Activated CD8-positive, alpha-beta memory T cell treated with anti-CD3 and anti-CD28 coated beads for 4 hours (primary cell): ENCODE measurements at places on chromosomes 6 and 20.

GRCh38 chr20:64232794-64233193, 22.8 kb upstream of the PCMTD2 start:
- no peak for DNase-seq

GRCh38 chr6:4756247-4756646, 20.0 kb upstream of the CDYL start:
- DNase-seq = no peak

GRCh38 chr6:9405369-9405768, 970.0 kb upstream of the SLC35B3 start:
- no peak for DNase-seq

DNA sequence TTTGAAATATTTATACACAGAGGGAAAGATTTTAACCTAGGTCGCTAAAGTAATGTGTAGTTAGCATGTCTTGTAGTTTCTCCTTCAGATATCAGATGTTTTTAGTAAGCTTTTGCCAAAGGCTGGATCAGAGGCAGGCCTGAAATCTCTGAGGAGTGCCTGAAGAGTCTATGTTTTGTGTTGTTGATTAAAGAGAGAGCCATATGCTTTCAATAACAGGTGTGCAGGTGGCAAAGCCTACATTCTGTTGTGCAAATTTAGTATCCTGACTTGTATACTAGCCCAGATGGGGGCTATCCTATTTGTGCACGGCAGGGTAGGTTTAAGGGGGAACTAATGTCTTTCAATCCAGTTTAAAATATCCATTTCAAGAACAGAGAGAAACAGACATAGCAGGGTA, 167.1 kb upstream of the ATXN1 start:
- DNase-seq = no peak

DNA sequence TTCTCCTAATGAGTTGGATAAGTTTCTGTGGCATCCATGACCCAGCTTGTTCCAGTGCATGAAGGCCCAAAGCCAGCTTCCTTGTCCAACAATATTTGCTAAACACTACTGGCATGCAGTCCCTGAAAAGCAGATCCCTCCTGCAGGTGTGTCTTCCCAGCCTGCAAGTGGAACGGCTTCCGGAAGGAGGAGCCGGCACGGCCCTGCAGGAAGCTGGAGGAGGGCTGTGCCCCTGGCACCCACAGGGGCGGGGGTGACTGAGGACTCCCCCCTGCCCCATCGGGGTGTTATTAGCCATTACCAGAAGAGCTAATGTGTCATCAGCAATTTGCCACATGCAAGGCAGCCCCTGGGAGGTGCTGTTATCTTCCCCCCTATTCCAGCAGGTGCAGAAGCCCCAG, 27.4 kb downstream of the NPEPL1 start:
- no peak for DNase-seq

GRCh38 chr20:36154700-36155628, at the start of gene EPB41L1:
Gene EPB41L1 (plus strand): TSS chr20:36154740. CDS start chr20:36173778, 19,038 bp downstream.
- no peak for DNase-seq
